ENCODE measurements at places on chromosomes 11 and 22.

DNA sequence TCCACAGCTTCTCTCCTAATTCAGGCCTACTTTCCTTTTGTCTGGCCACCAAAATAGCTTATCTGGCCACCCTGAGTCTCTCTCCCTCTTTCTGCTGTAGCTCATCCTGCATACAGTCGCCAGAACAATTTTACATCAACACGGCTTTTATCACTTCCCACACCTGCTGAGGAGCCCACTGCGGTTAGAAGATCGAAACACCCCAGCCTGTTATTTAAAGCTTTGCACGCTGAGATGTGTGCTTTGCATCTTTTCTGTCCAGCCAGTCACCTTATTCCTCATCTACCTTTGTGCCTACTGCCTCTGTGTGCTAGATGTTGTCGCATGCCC, 96.0 kb downstream of the COMMD9 start:
- DNase-seq, result no peak

- DNase-seq, result no peak
Observed at GRCh38 chr22:27292542-27293299, 508.8 kb downstream of the MN1 start.

GRCh38 chr11:99884750-99885149, 802.3 kb upstream of the ARHGAP42 start:
- DNase-seq, result no peak

GRCh38 chr11:120146413-120147093, 8.6 kb upstream of the TRIM29 start:
- no peak for DNase-seq

- DNase-seq, result no peak
Observed at GRCh38 chr11:1570531-1570895, 1.6 kb downstream of the DUSP8 start.

DNA sequence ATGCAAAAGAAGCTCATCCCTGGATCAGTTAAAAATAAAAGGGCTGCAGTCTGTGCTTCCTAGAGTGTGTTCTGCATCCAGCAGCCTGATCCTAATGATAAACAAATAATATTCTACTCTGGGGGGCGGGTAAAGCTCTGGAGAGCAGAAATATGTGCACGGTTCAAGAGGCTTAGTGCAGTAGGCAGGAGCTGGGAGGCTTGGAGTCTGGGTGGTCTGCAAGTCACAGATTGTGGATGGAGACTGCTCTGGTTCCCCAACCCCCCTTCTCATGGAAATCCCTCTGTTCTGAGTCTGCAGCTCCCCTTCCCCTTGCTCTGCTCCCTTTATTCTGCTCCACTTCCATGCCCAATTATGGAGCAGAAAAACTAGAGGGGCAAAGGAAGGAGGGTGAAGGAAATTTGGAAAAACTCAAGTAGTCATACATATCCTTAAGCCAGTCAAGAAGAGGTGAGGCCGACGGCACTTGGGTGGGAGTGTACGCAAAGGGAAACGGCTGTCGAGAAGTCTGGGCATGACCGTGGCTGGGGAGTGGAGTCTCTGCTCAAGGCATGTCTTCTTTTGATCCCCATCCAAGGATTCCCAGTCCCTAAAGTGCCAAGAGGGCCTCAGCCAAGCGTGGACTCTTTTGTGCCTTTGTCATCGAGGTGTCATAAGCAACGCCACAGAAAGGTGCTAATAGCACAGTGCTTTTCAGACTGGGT, 16.3 kb upstream of the CLMP start:
- no peak for DNase-seq

GRCh38 chr11:126284829-126285228, 1.9 kb downstream of the TIRAP start:
- DNase-seq, result peak; percentile 80

DNA sequence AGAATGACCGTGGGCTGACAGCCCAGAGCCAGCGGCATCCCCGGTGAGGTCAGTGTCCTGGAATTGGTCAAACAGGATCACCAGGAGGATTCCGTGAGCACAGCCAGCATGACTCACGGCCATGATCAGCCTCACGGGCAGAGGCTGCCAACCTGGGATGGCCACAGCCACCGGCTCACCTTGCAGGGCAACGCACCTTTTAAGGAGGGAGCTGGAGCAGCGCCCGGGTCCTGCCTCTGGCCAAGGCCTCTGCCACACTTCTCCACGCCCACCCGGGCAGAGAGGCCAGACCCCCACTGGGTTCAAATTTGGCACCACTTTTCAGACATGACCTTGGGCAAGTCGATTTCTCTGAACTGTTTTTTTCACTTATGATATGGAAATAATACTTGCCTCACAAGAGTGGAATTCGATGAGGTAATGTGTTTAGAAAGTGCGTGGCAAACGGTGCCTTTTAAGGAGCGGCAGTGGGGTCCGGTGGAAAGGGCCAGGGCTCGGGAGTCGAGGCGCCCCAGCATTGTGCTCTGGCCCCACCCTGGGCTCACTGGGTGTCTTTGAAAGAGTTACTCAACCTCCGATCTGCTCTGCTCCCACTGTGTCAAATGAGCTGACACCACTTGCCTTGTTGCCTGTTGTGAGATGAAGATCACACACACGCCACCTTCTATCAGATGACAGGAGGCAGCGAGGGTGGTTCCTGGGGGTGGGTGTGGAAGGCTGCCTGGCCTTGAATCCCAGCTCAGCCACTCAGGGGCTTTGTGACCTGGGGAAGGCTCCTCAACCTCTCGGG, 16.0 kb downstream of the TXN2 start:
- DNase-seq, result no peak

DNA sequence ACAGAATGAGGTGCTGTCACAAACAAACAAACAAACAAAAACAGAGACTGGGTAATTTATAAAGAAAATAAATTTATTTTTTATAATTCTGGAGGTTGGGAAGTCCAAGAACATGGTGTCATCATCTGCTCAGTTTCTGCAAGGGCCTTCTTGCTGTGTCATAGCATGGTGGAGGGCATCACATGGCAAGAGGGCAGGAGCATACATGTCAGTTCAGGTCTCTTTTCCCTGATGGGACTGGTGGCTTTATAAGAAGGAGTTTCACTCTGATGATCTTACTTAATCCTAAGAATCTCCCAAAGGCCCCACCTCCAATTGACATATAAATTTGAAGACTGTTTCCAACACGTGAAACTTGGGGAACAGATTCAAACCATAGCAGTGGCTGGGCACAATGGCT, 135.7 kb downstream of the NECTIN1 start:
- no peak for DNase-seq

- no peak for DNase-seq
Observed at GRCh38 chr11:126701520-126701897, 299.1 kb downstream of the KIRREL3 start.

- DNase-seq, result no peak
Observed at GRCh38 chr22:36243986-36244385, 4.7 kb upstream of the APOL2 start.

DNA sequence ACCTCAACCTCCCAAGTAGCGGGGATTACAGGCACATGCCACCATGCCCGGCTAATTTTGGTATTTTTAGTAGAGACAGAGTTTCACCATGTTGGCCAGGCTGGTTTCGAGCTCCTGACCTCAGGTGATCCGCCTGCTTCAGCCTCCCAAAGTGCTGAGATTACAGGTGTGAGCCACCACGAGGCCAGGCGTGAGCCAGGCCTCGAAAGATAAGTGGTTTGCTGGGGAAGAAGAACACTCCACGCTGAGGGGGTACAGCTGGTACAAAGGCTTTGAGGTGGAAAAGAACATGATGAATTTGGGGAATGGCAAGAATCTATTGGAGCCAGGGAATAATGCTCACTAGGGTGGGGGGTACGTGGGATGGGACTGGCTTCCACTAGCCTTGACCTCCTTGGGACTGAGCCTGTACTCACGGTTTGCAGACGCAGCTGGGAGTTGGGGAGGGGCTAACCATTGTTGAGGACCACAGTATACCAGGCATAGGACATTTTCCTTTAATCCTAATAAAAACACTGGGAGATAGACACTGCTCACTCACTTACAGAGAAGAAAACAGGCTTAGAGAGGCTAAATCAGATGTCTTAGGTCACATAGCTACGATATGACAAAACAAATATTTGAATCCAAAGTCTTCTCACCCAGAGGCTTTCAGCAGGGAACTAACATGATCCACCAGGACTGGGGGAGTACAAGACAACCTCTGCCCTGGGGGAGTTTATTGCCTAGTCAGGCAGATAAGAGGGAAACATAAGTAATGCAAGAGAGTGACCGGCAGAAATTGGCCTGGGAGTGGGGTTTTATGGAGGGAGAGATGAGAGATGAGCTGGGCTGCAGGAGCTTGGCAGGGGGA, 4.9 kb downstream of the SLCO2B1 start:
- no peak for DNase-seq

- no peak for DNase-seq
Observed at GRCh38 chr11:120027546-120028180, 110.2 kb downstream of the TRIM29 start.

DNA sequence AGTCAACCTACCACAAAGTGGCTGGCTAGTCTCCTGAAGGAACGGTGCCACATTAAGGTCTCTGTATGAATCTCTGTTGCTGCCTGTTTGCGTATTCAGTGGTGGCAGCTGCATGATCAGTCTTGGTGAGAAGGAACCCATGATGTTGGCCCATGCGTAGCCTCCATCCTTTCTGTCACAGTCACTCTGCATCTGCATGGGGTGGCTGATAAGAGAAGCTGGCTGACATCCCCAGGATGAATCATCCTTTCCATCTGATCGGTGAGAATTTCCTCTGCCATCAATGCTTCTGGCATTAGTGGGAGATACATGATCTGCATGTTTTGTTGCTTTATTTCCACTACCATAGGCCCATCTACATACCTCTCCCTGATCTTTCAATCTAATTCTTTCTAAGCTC, 199.0 kb upstream of the NECTIN1 start:
- DNase-seq, result no peak

Data from suppressor macrophage (primary cell).